ENCODE measurements at places on chromosomes 7 and 10. TPM values are rescaled to one million over a fixed set of nuclear protein-coding genes. Genes with fewer than 3 reads are reported as not detected.

Gene RELN
- 0.56 TPM for total RNA-seq

Gene TBC1D12
- 4.4 TPM for total RNA-seq

Gene LRRC4
- 1.9 TPM for total RNA-seq

Gene CPVL
- 37.5 TPM for total RNA-seq

Gene TMEM130
- not detected for total RNA-seq

Gene AGR2
- not detected for total RNA-seq

Gene NAT16
- not detected for total RNA-seq

Gene SPDYE3
- not detected for total RNA-seq

Gene PTPRZ1
- total RNA-seq, result 0.65 TPM

Gene MLXIPL
- total RNA-seq, result 6.9 TPM

Gene PCDH15
- total RNA-seq, result 0.16 TPM

Gene GALNT17
- 72.1 TPM for total RNA-seq

Gene CPED1
- 26.2 TPM for total RNA-seq

Data from Right ventricle myocardium superior (tissue), 1 donor.